ENCODE measurements at places on chromosomes 16 and 17.

- no peak for DNase-seq
These were observed 476 bp upstream of the LPCAT2 start for GRCh38 chr16:55508271-55508921.

DNA sequence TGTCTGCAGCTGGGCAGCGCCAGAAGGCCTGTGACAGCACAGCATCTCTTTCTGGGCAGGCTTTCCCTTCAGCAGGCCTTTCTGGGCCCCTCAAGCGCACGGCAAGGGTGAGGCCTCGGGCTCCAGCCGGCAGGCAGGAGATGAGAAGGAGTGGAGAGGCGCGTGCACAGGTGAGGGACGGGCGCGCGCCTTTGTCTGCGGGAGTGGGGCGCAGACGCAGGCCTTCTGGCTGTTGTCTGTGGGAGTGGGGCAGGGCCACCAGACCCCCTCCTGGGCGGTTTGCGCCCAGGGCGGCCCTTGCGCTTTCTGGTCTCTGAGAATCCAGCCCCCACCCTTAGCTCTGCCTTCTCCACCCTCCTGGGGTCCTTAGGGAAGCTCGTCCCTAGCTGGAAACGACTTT lies 6.5 kb downstream of the ZNF205 start:
- no peak for DNase-seq

DNA sequence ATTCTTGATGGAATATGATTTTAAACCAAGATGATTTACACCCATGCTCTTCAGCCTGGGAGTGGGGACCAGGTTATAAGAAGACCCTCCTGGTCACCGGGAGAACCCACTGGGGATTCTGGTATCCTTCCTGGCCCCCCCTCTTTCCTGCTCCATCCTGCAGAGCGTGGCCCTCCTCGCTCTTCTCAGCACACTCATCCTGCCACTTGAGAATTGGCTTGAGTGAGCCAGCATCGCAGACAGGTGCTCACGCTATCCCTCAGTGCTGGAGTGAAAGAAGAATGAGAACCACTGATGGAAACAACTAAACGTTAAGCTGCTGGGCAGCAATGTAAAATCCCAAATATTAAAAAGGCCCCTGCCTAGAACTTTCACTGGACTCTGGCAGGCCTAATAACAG lies 98.0 kb downstream of the CYTH1 start:
- DNase-seq, result no peak

DNA sequence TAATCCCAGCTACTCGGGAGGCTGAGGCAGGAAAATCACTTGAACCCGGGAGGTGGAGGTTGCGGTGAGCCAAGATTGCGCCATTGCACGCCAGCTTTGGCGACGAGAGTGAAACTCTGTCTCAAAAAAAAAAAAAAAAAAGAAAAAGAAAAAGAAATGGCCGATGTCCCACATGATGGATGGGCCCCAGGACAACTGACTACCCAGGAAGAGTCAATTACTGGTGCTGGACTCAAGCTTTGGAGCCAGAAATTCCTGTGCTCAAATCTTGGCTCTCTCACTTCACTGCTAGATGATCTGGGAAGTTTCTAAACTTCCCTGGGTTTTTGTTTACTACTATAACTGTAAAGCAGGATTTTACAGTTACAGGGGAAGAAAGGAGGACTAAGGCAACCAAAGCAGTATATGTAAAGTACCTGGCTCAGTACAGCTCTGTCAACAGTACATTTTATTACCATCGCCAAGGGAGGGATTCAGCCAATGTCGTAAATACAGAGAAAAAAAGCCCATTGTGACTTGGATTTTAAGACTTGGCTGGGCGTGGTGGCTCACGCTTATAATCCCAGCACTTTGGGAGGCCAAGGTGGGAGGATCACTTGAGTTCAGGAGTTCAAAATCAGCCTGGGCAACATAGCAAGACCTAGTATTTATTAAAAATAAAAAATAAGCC lies 11.9 kb downstream of the C16orf86 start:
- DNase-seq, result no peak

- no peak for DNase-seq
These were observed 63.5 kb downstream of the CRISPLD2 start for GRCh38 chr16:84883301-84883700.

- no peak for DNase-seq
These were observed at the start of gene MT1H for GRCh38 chr16:56669005-56669839. MT1H (plus strand) TSS chr16:56669814; CDS start chr16:56669885, 71 bp downstream.

DNA sequence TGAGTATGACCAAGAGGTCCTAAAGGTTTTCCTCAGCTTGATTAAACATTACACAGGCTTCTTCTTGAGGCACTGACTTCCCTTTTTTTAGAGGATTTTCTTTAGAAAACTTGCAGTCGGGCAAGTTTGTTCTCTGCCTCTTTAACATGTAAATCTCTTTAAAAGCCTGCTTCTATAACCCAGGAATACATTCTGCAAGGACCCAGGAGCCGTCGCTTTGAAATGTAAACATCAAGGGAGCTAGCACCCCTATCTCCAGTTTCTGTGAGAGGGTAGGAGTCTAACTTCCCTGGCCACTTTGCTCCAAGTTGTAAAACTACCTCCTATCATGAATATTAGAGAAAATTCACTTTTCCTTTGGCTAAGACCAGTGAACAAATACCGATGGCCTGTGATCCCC lies 201.5 kb upstream of the CPHXL start:
- DNase-seq, result no peak

DNA sequence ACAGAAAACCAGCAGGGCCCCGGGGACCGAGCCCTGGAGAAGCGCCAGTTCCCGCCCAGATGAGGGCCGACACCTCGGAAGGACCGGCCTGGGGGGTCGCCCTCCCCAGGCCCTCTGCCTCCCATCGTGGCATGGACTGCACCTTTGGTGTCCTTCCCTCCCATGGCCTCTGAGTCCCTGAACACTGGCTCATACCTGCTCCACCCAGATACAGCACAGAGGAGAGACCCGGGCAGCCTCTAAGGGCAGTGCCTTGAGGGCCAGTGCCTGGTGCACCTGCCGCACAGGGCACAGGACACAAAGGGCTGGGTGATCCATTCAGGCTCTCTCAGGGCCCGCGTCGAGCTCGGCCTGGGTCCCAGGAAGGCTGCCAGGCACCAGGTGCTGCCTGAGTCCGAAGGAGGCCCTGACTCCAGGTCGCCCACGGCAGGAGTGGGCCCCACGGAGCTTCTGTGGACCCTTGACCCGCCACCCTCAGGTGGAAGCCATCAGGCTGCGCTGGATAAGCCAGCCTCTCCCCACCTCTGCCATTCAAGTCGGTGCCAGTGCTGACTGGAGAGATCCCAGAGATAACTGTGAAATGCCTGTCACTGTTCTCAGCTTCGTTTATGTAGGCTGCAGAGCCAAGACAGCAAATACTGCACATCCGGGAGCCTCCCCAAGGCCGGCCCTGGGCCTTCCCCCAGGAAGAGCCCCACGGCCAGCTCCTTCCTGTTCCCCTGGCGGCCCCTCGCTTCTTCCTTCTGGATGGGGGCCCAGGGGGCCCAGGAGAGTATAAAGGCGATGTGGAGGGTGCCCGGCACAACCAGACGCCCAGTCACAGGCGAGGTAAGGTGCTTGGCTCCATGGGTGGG lies at the start of gene ZG16B:
Gene ZG16B (plus strand): TSS at position 803 of the 854 bp plus-strand sequence. CDS start 139 bp downstream, outside the sequence.
- DNase-seq, result no peak

- DNase-seq, result no peak
These were observed 15.5 kb upstream of the USP22 start for GRCh38 chr17:21058098-21058893.

DNA sequence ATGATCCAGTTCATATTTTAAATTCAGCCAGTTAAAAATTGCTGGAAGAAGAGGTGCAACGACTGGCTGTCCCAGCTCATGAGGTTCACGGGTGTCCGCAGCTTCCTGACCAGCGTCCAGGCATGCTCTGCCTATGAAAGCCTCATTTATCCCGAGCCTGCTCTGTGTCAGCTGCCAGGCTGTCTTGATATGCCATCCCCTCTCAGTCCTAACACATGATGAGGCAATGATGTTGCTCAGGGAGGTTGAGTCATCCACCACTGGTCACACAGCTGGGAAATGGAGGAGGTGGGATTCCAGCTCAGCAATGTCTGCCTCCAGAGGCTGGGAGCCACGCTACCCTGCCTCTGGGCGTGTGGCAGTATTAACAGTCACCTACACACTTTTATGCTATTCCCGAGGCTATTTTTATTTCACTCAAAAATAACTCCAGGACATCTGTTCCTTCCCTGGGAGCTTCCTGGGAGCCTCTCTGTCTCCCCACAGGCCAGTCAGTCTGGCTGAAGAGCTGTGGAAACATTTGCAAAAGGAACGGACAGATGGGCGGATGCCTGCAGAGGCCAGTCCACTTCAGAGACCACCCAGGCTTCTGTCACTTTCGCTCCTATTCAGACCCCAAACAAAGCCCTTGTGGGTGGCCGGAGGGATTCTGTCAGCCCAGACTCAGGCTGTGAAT lies 22.5 kb downstream of the RAB11FIP4 start:
- DNase-seq, result no peak
